ENCODE measurements at places on chromosomes 12 and 14.

DNA sequence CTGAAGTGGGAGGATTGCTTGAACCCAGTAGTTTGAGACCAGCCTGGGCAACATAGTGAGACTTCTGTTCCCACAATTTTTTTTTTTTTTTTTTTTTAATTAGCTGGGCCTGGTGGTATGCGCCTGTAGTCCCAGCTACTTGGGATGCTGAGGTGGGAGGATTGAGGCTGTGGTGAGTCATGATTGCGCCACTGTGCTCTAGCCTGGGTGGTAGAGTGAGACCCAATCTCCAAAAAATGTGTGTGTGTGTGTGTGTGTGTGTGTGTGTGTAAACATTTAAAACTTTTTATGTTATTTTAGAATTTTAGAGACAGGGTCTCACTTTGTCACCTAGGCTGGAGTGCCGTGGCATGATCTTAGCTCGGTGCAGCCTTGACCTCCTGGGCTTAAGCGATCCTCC, 6.8 kb downstream of the PPP1R36 start:
- DNase-seq, result no peak

DNA sequence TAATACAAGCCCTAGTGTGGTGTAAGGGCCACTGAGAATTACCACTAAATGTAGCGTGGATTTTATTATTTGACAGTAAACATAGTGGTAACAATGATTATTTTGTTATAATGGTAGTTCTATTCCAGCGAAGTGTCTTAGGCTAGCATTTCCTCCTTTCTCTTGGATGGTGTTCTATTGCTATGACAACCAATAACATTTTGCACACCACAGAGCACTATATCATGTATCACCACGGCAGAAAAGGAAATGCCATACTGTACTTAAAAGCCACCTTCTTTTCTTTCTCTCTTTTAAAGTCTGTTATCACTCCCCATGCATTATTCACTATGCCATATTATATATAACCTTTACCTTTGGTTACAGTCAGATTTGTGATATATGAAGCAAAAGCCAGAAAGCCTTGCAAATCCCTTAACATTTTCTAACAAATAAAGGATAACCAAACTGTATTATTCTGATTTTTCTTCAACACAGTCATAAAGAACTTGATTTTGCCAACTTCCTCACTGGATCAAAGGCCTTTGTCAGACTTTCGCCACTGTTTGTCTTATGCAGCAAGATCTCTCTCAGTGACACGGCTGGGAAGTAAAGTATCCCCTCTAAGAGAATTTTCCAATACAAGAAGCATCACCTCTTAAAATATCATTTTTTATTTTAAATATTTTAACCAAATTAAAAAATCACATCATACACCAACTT, 195.8 kb downstream of the FOXN3 start:
- DNase-seq, result no peak

- DNase-seq, result no peak
Measured at GRCh38 chr12:30422844-30423243, 272.8 kb downstream of the IPO8 start.

DNA sequence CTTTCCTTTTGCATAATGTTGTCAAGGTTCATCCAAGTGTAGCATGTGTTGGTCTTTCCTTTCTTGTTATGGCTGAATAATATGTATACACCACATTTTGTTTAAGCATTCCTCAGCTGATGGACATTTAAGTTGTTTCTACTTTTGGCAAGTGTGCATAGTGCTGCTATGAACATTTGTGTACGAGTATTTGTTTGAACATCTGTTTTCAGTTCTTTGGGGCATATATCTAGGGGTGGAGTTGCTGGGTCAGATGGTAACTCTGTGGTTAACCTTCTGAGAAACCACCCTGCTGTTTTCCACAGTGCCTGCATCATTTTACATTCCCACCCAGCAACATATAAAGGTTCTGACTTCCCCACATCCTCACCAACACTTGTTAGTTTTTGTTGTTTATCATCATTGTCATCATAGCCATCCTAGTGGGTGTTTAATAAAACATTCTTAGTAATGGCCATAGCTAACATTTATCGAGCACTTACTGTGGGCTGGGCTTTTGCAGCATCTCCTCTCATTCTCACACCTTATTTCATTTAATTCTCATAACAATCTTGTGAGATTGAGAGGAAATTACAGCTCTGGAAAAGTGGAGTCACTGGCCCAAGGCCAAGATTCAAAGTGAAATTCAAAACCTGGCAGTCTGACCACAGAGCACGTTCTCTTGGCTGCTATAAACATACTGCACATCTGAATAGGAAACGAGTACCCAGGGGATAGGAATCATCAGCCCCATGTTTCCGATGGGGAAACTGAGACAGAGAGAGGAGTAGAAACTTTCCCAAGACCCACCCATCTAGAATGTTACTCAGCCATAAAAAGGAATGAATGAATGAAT, 193.6 kb downstream of the KSR2 start:
- DNase-seq, result no peak

GRCh38 chr14:70130482-70130881, 58.3 kb downstream of the SLC8A3 start:
- no peak for DNase-seq

DNA sequence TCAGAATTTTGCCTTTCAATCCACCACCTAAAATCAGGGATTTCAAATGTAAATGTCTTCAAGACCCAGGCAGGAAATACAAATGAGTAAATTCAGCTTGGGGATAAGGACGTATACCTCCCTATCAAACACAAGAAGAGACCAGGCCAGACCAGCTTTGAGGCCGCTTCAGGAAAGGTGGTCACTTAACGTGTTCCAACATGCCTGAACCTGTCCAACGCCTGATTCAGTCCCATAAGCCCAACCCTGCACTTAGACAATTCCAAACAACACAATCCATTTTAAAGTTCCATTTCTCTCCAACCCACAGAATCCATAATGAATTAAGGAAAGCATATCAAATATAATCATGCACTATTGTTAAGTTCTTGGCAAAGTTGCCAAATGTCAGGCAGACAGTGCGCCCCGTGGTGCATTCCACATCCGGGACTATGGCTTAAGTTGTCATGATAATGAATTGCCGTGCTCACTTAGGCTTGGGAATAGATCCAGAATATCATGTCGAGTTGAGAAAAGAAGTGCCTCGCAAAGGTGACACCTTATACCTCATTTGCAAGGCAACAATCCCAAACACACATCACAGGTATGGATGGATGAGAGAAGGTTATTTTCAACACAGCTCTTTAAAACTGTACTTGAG, 35.5 kb downstream of the CCDC60 start:
- DNase-seq, result no peak

GRCh38 chr12:93783832-93784231, 106.7 kb downstream of the CRADD start:
- DNase-seq, result no peak

GRCh38 chr14:37859177-37859576, 263.7 kb downstream of the TTC6 start:
- DNase-seq, result no peak

- DNase-seq, result no peak
Measured at GRCh38 chr14:53054457-53054856, 98.7 kb downstream of the DDHD1 start.

GRCh38 chr12:15532364-15532977, 210.2 kb downstream of the PTPRO start:
- no peak for DNase-seq

DNA sequence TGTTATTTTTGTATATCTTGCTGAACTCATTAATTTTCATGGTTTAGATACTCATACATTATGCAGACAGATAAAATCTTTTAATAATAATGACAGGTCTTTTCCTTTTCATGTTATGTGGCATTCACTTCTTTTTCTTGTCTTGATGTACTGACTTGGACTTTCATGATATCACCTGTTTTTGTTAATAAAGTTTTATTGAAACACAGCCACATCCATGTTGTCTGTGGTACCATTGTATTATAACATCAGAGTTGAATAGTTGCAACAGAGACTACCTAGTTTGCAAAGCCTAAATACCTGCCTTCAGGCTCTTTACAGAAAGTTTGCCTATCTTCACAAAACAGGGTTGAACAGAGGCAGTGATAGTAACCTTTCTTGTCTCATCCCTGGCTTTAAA, 85.1 kb downstream of the RGS6 start:
- DNase-seq, result no peak

- DNase-seq, result no peak
Measured at GRCh38 chr14:66859063-66859671, 330.1 kb upstream of the GARIN2 start.

GRCh38 chr12:56078931-56079722, 838 bp upstream of the ERBB3 start:
- no peak for DNase-seq

DNA sequence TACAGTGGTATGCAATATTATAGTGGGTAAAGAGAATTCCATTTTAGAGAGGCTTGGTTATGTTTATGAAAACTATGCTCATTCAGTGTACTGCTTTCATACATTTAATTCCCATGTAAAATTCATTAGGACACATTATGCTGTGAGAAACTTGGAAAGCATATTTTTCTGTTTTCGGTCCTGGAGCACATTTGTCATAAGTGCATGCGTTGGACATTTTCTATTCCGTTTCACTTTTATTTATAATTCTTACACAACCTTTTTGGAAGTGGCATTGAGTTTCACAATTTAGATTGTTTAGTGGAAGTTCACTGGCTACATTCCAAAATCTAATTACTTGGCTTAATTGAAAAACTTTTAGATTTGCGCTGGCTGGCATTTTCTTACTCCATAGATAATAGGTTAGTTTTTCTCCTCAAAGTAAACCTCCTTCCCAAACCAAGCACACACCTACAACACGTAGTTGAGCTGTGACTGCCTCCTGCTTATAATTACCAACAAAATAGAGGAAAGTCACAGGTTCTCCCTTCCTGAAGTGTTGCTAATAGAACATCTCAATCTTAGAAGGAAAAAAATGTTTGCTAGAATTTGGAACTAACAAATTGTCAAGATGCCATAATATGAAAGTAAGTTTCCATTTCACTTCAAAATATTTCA, 938.5 kb downstream of the TRHDE start:
- no peak for DNase-seq

- no peak for DNase-seq
Measured at GRCh38 chr12:22802883-22803630, 178.1 kb downstream of the ETNK1 start.

DNA sequence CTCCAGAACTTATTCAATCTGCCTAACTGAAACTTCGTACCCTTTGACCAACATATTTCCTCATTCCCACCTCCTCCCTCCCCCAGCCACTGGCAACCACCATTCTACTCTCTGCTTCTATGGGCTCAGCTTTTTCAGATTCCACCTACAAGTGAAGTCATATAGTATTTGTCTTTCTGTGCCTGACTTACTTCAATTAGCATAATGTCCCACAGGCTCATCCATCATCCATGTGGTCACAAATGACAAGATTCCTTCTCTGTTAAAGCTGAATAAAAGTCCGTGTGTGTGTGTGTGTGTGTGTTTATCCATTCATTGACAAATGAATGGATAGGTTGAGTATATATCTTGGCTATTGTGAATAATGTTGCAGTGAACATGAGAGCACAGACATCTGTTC, 1.3 kb upstream of the C14orf39 start:
- DNase-seq, result no peak

GRCh38 chr14:34235643-34236300, 226.3 kb downstream of the SPTSSA start:
- no peak for DNase-seq

- DNase-seq, result no peak
Measured at GRCh38 chr12:64890873-64891468, 66.5 kb downstream of the TBC1D30 start.

DNA sequence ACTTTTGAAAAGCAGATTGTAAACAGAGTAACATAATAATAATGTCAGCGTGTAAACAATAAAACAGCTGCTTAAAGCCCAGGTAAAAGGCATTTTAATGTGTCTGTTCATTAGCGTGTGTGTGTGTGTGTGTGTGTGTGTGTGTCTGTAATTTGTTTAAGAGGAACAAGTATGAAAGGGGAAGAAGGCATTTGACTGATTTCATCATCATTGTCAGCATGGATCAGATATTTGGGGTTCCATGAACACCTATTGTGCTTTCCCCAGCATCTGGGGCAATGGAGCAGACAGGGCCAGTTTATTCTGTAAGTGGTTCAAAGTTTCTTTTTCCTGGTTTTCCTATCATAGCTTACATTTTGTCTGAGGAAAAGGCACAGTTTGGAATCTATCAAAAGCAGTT, 28.9 kb downstream of the SLC25A21 start:
- no peak for DNase-seq

DNA sequence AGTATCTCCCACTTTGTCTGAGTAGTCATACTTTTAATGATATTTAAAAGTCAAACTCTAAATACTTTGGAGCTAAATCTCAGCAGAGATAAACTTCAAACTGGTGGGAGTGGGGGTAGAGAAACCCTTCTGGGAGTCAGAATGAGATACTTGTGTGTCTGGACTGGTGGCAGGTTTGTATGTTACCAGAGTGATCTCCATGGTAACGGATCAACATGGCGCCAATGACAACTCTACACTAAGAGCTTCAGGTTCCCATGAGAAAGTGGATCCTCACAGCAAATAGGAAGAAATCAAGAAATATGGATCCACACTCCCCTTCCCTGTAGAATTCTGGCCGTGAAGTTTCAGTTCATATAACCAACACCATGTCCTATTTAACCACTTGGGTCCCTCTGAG, 121.9 kb downstream of the ETV6 start:
- DNase-seq, result no peak

DNA sequence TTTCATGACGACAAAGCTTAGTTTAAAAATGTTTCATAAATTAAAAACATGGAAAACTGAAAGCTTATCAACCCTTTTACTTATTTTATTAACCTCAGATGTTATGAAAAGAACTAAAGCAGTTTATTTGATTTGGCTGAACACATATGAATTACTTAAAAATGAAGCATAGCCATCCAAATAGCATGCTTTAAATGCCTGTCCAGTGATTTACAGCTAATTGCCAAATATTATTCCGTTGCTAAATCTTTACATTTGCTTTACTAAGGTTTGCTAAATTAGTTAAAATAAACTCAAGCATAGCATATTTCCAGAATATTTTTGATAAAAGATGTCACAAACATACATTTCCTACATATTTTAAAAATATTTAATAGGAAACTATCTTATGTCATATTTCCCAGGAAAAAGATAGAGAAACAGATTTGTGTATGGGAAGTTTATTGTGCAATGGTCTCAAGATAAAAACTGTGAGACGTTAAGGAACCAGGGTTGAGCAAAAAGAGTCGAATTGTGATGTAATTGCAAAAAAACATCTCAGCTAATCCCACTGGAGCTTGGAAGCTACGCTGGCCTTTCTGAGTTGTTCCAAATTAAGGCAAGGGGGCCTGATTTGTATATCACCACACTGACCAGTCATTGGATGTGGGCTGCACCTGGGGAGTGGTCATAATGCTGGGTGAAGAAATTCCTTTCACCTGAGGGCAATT, 25.8 kb downstream of the GPR135 start:
- DNase-seq, result no peak

DNA sequence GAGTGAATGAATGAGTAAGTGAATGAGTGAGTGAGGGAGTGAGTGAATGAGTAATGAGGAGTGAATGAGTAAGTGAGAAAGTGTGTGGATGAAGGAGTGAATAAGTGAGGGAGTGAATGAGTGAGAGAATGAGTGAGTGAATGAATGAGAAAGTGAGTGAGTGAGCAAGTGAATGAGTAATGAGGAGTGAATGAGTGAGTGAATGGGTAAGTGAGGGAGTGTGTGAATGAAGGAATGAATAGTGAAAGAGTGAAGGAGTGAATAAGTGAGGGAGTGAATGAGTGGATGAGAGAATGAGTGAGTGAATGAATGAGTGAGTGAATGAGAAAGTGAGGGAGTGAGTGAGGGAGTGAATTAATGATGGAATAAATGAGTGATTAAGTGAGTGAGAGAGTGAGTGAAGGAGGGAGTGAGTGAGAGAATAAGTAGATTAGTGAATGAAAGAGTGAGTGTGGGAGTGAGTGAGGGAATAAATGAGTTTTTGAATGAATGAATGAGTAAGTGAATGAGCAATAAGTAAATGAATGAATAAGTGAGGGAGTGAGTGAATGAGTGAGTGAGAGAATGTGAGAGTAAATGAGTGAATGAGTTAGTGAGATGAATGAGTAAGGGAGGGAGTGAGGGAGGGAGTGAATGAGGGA, 364.5 kb downstream of the ADGRD1 start:
- DNase-seq, result no peak
